ENCODE measurements at places on chromosomes 16 and 17.

- DNase-seq, result no peak
These were observed 15.8 kb downstream of the CACNG5 start for GRCh38 chr17:66850692-66851091.

GRCh38 chr17:57623620-57624019, 121.5 kb downstream of the CCDC182 start:
- no peak for DNase-seq

DNA sequence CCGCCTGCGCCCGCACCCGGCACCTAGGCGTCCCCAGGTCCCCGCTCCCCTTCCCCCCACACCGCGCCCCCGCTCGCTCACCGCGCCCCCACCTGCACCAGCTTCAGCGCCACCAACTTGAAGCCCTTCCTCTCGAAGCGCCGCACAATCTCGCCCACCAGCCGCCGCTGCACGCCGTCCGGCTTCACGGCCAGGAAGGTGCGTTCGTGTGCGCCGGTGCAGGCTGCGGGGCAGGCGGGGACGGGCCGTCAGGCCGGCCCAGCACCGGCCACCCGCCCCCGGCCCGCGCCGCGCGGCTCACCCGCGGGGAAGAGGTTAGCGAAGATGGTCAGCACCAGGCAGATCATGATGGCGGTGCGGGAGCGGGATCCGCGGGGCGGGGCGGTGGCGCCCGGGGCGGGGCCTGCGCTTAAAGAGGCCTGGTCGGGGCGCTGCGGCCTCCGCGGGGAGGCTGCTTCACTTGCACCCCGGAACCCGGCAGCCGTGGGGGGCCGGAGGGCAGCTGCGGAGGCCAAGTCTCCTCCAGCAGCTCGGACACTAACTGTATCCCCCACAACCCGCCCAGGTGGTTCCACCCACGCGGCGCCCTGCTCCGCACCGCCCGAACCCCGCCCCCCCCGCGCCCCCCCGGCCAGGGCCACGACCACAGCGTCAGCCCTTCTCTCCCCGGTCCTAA, at the start of gene NME3:
TSS of gene NME3 (minus strand) at position 356 of the 676 bp plus-strand sequence. CDS start at position 347, 9 bp downstream.
- DNase-seq, result peak; percentile 62

DNA sequence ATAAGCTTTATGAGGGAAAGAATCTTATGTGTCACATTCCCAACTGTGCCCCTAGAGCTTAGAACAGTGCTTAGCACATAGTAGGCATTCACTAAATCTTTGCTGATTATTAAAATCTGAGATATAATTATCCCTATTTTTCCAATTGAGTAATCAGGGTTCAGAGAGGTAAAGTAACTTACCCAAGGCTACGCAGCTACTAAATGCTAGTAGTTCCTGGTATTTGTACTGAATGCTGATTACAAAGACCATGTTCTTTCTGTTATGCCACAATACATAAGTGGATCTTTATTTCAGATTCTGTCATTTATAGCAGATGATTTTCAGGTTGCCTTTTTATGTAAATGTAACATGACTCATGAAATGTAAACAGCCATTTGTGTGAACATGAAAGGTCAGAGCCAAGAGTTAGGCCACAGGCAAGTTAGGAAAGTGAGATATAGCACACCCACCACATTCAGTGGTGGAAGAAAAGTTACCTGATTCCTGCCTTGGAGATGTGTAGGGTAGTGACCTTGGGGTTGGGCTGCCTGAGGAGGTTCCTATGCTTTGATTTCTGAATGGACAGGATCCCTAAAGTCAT, 77.2 kb downstream of the FTO start:
- DNase-seq, result no peak

GRCh38 chr17:21200590-21201297, 13.2 kb downstream of the TMEM11 start:
- DNase-seq, result no peak

DNA sequence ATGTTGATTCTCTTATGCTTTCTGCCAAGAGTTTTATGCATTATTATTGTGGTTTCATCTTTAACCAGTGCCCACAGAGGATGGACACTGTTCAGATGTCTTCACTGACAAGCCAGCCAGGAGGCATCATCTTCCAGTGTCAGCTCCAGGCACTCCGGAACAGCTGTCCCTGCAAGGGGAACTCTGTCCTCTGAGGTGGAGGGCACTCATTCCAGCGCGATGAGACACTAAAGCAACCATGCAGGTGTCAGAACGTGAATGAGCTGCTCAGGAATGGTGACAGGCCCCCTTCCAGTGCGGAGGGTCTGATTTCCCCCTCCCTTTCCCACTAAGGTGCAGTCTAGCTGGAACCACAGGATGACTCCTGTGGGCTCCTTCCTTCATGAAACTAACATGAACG, 117.5 kb downstream of the NOG start:
- DNase-seq, result no peak

DNA sequence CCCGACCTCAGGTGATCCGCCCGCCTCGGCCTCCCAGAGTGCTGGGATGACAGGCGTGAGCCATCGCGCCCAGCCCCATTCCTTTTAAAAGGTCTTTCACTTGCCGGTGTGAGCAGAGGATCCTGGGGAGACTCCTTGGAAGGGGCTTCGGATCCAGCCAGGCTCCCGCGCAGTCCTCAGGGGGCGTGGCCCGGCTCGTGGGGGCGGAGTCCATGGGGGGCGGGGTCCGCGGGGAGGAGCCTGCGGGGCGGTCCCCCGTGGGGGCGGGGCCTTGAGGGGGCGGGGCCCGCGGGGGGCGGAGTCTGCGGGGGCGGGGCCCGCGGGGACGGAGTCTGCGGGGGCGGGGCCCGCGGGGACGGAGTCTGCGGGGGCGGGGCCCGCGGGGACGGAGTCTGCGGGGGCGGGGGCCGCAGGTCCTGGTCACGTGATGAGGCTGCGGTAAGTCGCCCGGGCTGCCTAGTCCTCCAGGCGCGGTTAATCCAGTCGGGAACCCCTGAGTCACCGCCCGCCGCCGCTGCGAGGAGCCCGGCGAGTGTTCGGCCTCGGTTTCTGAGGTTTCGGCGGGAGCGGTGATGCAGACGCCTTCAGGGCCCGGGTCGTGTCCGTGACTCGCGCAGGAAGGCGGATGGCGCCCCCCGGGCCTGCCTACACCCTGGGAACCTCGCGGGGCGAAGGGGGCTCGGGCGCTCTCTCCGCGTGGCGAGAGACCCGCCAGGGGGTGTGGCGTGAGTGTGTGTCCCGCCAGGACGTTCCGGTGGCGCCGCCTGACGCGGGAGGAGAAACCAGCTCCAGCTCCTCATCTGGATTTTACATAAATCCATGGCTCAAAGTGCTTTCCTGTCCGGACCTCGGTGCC, 23.6 kb upstream of the ABR start:
- peak; percentile 50 for DNase-seq

GRCh38 chr17:4934173-4934979, 2.3 kb downstream of the GP1BA start:
- no peak for DNase-seq

GRCh38 chr16:2969545-2970521, 685 bp downstream of the PAQR4 start:
- DNase-seq, result peak; percentile 60

- DNase-seq, result no peak
These were observed 9.8 kb downstream of the CPD start for GRCh38 chr17:30388321-30389179.

- peak; percentile 34 for DNase-seq
These were observed 231.9 kb downstream of the SEC14L1 start for GRCh38 chr17:77372444-77373298.

GRCh38 chr16:52123061-52123839, 423.7 kb downstream of the TOX3 start:
- no peak for DNase-seq

GRCh38 chr16:27460213-27460612, 58.2 kb downstream of the IL21R start:
- no peak for DNase-seq

- DNase-seq, result no peak
These were observed 30.6 kb downstream of the CHD9 start for GRCh38 chr16:53085369-53085843.

DNA sequence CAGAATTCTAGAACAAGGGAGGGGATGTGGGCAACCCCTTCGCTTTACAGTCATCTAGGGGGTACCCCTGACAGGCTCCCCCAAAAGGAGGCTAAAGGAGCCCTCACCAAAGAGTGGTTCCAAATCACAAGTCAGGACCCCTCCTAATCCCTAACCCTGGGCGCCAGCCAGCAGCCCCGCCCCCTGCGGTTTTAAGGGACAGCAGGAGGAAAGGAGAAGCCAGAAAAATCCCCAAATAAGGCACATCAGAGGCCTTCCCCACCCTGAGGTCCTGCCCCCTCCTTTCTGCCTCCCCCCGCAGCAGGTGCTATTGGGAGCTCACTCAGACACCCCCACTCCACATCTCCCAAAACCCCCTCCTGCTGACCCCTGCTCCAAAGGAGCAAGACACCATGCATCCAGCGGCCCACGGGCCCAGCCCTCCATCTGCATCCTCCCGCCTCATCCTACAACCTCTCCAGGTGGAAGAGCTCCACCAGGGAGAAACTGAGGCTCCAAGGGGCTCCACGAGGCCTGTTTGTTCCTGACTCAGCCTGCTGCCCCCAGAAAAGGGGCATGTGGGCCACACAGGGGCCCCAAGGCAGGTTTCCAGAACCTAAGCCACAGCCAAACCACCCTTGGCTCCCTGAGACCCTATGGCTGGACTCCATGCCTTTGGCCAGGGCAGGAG, 93.5 kb downstream of the GOSR1 start:
- no peak for DNase-seq

DNA sequence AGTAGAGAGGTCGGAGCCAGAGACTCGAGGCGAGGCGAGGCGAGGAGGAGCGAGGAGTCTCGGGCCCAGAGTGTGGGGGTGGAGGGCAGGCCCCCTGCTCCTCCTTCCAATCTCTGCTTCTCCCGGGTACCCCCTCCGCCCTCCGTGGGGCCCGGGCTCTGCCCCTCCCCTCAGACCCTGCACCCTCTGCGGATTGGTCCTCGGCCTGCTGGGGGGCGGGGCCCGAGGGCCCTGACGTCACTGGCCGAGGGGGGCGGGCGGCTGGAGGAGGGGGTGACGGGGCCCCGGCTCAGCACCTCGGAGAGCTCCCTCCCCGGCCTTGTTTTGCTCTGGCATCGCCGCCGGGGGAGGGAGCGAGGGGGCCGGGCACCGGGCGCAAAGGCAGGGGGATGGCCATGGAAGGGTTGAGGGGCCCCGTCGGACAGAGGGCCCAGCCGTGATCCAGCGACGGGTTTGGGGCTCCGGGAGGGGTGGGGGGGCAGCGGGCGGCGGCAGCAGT, at the start of gene RUNDC3A:
TSS of gene RUNDC3A (plus strand) at position 282 of the 499 bp plus-strand sequence. CDS start 232 bp downstream, outside the sequence.
- peak; percentile 79 for DNase-seq

- DNase-seq, result no peak
These were observed 48.4 kb downstream of the COTL1 start for GRCh38 chr16:84569382-84569987.

- DNase-seq, result no peak
These were observed 16.7 kb upstream of the ADGRG1 start for GRCh38 chr16:57611706-57612105.

GRCh38 chr16:53529513-53529912, 26.5 kb upstream of the AKTIP start:
- DNase-seq, result no peak

GRCh38 chr17:6780001-6780400, 4.0 kb downstream of the FBXO39 start:
- no peak for DNase-seq

- no peak for DNase-seq
These were observed 3.4 kb downstream of the MTSS2 start for GRCh38 chr16:70682239-70683145.

- DNase-seq, result no peak
These were observed 28.3 kb upstream of the CDC42EP4 start for GRCh38 chr17:73340093-73340596.

GRCh38 chr16:24069036-24069590, 187.0 kb upstream of the CACNG3 start:
- DNase-seq, result no peak

DNA sequence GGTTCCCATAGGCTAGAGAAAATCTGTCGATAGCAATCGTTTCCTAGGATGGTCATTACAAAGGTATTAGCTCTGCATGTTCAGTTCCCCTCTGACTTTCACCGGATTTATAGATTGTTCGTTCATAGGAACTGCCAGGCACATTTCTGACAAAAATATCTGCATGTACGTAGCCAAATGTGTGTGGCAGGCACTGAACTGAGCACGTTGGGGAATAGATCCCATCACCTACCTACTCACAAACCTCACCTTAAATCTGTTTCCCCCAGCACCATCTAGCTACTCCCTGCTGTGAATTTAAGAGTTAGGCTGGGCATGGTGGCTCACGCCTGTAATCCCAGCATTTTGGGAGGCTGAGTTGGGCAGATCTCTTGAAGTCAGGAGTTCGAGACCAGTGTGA, 64.5 kb upstream of the TANC2 start:
- DNase-seq, result no peak

DNA sequence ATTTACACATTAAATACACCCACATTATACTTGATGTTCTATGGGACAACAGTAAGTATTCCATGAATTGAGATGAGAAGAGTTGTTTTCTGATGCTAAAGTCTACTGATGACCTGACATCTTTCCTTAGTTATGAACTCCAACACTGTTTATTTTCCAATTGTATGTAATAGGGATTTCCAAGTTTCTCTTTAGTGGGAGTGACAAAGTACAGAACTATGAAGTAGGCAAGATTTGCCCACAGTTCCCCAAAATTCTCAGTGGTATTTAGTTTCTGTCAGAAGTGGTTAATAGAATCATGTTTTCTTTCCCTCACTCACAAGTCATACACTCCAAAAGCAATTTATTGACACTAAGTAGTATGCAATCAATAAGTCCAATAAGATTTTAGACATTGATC, 22.5 kb upstream of the ABCA6 start:
- DNase-seq, result no peak

GRCh38 chr16:88306860-88307545, 75.8 kb upstream of the ZNF469 start:
- no peak for DNase-seq

DNA sequence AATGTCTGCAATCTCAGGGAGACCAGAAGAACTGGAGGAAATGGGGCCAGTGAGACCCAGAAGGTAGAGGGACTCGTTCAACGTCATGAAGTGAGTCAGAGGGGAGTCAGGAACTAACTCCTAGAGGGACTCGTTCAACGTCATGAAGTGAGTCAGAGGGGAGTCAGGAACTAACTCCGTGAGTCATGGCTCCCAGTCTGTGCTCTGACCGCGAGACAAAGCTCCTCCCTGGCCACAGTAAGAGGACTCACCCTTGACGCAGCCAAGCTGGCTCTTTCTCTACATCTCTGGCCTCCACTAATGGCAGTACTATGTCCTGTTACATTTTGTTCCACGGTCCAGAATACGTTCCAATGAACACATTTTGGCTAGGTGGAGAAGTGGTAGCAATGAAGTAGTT, 902.5 kb downstream of the KCNJ2 start:
- DNase-seq, result no peak

- DNase-seq, result no peak
These were observed 3.5 kb downstream of the CTNS start for GRCh38 chr17:3639981-3640596.

GRCh38 chr16:16982614-16983013, 488.1 kb downstream of the XYLT1 start:
- no peak for DNase-seq

- DNase-seq, result no peak
These were observed 402.2 kb downstream of the XYLT1 start for GRCh38 chr16:17068524-17068923.
